ENCODE measurements at places on chromosomes 7 and 10.

GRCh38 chr10:59675812-59676211 is 33.8 kb downstream of the SLC16A9 start:
- no peak for DNase-seq

GRCh38 chr7:91620827-91621226 is 259.7 kb downstream of the MTERF1 start:
- no peak for DNase-seq

DNA sequence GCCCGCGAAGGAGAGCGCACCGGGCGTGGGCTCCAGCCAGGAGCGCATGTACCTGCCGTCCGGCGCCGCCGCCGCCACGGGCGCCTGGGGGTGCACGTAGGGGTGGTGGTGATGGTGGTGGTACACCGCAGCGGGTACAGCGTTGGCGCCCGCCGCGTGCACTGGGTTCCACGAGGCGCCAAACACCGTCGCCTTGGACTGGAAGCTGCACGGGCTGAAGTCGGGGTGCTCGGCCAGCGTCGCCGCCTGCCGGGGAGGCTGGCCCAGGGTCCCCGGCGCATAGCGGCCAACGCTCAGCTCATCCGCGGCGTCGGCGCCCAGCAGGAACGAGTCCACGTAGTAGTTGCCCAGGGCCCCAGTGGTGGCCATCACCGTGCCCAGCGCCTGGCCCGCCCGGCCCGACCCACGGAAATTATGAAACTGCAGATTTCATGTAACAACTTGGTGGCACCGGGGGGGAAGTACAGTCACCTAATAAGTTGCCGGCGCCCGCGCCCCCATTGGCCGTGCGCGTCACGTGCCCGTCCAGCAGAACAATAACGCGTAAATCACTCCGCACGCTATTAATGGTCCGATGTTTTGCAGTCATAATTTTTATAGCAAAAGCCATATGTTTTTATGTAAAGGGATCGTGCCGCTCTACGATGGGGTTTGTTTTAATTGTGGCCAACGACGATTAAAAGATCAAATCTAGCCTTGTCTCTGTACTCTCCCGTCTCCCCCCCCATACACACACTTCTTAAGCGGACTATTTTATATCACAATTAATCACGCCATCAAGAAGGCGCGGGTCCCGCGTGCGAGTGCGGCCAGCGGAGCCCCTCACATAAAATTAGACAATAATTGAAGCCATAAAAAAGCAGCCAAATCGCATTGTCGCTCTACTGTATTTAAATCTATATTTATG is at the start of gene HOXA9:
Gene HOXA9 (minus strand): TSS at position 449 of the 907 bp plus-strand sequence. CDS start 80 bp downstream, at position 369.
- DNase-seq: no peak

DNA sequence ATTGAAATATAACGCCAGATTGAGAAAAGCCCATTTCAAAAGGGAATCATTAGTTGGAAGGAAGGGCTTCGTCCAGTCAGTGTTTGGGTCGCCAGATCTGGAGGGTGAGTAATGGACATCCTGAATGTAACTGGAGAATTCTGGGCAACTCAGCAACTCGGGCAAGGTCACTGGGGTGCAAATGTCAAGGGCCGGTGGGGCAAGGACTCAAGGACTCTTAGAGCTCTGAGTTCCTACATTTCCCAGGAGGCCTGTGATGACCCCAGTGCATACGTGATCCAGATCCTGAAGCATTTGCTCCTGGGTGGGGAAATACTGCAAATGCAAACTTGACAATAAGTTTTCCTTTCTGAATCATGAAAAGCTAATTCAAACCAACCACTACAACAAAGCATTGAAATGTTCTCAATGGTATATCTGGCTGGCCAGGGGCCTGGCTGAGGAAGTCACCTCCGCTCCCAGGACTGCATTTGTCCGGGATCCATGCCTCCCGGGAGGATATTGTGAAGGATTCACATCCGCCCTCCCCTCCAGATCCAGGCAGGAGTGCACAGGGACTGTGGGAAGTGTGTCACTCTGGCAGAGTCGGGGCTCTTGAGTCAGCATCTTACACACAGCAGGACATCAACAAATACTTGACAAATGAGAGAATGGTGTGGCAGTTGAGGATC is 164.0 kb downstream of the FANK1 start:
- no peak for DNase-seq

DNA sequence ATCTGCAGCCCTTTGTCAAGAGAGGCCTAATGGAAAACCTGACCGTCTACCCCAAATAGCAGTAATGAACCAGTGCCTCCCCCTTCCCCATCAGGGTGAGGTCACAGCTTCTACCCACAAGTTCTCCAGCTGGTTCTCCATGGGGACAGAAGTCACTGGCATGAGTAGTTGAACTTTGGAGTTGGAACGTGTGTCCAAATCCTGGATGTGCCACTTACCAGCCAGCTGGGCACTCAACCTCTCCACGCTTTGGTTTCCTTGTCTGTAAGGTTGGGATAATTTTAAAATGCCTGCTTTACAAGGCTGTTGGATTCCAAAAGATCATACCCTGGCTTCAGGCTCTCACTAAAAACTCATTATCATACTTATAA is 25.6 kb downstream of the PRLHR start:
- no peak for DNase-seq

- no peak for DNase-seq
These were observed 44.8 kb upstream of the HPSE2 start for GRCh38 chr10:99280472-99280871.

DNA sequence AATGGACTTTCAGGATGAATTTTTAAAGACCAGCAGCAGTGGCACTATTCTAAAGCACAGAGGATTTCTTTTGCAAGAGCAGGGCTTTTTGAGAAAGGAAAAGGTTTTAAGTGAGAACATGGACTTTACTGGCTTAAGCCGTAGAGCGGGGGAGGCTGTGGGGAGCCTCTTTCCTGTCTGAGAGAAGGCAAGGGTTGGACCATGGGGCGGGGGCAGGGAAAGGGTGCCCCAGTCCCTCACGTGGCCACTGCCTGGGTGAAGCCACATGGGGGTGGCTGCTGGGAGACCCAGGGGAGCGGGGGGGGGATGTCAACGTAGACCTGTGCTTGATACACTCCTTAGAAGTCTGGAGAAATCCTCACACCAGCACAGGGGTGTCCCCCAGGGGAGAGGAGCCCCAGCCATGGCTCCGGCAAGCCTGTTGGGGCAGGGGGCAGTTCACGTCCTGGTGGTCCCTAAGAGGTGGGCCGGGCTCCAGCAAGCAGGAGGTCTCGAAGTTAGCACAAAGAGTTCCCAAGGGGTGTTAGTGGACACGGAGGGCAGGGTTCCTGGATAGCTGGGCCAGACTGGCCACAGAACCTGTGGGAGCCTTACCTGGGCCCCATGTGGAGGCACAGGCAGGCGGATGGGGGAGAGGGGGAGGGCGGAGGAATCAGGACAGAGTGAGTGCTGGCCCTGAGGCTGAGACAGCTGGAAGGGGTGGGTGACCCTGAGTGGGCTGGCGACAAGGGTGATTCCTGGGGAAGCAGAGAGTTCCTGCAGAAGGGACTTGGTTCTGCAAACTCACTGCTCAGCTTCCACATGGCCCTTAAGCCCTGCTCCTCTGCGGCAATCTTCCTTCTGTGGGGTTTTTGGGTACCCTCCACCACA is 36.9 kb upstream of the ELFN1 start:
- DNase-seq: no peak

DNA sequence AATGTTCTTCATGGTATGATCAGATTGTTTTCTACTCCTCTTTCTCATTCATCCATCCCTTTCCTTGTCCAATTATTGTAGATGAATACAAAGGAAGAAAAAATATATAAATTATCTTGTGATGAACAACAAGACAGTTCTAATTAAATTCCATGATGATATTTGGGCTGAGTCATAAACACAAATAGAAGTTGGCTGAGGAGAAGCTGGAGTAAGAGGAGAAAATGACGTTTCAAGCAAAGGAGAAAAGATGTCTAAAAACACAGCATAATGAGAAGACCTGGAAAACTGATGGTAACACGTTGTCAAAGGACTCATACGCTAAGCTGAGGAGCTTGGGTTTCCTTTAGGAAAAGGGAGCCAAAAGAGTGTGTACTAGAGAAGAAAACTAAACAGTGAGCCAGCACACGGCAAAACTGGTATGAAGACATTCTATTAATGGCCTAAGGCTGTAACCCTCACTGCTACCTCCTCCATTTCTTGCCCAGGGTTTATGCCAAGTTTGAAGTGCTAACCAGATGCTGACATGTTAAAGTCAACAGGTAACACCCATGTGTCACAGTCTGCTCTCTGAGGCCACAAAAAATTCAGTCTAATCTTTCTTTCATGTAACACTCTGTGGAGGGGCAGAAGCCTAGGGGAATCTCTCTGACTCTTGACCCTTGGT is 26.1 kb downstream of the ZFAND4 start:
- no peak for DNase-seq

DNA sequence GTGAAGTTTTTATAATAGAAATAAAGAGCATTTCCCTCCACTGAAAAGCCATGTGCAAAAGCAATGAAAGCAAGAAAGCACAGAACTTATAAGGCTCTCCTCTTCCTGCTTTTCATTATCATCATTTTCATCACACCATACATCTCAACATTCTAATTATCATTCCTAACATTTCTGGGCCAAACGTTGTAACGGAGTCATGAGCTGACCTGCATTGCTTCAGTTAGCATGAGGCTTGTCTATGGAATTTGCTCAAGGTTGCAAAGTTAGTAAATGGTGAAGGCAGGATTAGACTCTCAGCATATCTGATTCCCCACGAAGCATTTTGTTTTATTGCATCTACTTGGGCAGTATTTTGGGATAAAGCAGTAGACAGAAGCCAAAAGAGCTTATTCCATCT is 11.4 kb downstream of the SCIN start:
- DNase-seq: no peak

DNA sequence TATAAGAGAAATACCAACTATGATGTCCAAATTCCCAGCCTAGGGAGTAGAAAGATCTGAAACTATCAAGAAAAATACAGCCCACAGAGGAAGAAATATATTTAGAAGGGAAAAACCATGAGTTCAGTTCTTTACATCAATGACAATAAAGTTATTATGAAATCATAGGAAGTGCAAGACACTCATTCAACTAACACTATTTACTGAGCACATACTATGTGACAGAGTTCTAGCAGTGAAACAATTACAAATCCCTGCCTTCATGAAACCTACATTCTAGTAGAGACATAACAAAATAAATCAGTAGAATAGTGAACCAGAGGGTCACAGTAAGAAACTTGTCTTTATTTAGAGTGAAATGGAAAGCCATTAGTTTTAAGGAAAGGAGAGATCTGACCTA is 2.1 kb downstream of the NDUFA5 start:
- no peak for DNase-seq

GRCh38 chr7:41730161-41730560 is 27.3 kb upstream of the INHBA start:
- no peak for DNase-seq

- no peak for DNase-seq
These were observed 6.2 kb downstream of the AOC1 start for GRCh38 chr7:150858236-150859197.

- DNase-seq: no peak
These were observed 675 bp upstream of the ATE1 start for GRCh38 chr10:121928528-121928884.

DNA sequence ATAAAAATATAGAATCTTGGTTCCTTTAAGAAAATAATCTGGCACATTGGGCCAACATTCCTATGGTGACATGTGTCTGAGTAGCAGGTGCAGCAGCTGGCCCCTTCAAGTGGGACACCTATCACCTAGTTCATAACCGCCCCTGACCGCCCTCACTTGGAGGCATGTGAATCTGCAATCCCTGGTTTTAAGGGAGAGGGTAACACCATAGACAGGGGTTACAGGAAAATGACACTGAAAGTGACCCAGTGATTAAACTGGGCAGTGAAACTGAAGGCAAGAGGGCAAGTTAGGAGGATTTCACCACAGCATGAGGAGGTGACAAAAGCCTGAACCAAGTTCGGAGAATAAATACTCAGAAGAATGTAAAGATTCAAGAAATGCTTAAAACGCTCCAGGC is 1.1 kb downstream of the RSU1 start:
- DNase-seq: no peak

Data from HS-27A (cell line).